ENCODE measurements at places on chromosomes 3 and 15.

- no peak for DNase-seq
Measured at GRCh38 chr15:43168192-43169107, 16.8 kb upstream of the CCNDBP1 start.

DNA sequence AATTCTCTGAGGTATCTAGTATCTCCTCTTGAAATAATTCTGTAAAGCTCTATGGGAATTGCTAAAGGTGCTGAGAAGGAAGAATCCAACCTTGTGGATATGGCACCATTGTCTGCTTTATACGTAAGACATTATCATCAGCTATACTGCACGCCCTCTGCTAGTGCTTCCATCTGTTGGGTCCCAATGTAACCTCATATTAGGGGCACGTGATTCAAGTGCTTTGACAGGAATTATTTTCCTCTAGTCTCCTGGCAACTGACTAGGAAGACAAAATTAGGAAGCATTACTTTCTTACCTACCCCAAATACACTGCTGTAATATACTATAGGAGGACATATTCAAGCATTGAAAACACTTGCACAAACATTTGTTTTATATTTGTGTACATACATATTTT is 24.0 kb downstream of the COPS2 start:
- DNase-seq, result no peak

DNA sequence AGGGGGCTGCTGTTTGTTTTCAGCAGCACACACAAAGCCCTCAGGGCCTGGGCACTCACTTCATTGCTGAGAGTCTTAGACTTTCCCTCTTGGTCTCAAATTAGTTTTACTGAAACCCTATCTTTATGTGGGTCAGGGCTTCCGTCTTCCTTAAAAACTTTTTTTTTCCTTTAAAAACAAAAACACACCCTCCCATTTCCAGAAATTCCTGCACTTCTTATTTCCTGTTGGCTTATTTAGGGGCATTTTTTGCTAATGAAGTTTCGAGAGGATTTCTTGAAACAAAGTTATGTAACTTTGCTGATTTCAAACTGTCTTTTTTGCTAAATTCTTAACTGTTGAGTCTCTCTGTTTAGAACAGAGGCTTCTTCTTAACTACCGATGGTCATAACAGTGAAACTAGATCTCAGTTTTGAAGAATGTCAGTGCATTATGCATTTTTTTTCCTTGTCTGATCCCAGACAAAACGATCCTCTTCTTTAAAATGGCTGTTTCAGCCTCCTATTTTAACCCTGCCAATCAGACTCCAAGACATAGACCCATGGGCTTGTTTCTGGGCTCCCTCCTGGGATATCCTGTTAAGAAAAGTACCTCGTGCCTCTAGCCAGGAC is 23.3 kb downstream of the ANAPC13 start:
- no peak for DNase-seq

GRCh38 chr3:48012659-48013058 is 3.6 kb downstream of the MAP4 start:
- DNase-seq, result no peak

DNA sequence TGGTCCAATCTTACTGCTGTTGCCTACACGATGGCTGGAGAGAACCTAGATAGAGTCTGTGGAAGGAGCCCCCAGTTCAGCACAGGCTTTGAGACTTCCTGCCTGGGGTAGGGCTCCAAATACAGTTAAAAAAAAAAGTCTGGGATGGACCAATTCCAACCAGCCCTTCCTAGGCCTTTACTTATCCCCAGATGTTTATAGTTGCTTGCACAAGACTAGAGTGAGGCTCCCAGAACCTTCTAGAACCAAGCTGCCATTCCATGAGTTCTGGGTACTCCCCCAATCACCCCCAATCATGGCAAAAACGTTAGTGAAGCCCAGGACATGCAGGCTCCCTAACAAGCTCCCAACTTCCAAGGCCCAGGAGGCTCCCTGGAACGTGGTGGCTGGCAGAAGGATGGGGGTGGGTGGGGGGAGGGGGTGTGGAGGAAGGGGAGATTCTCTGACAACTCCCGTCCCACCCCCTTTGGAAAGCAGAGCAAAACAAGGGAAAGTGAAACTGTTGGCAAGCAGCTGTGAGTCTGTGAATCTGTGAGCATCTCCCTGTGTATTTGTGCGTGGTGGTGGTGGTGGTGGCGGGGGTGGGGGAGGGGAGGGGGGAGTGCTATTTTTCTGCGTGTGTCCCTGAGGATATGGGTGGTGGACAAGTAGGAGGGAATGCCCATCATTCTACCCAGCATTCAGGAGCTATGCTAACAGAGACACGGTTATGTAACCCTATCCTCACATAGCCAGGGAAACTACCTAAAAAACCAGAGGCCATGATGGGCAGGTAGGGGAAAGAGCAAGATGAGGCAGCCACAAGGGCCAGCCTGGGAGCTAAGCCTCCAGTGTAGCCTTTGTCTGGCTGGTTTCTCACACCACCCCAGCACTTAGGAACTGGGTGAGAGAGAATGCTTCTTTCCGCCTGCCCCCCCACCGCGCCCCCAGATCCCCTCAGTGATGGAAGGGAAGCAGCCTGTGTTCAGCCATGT is 2.0 kb downstream of the MST1R start:
- no peak for DNase-seq

DNA sequence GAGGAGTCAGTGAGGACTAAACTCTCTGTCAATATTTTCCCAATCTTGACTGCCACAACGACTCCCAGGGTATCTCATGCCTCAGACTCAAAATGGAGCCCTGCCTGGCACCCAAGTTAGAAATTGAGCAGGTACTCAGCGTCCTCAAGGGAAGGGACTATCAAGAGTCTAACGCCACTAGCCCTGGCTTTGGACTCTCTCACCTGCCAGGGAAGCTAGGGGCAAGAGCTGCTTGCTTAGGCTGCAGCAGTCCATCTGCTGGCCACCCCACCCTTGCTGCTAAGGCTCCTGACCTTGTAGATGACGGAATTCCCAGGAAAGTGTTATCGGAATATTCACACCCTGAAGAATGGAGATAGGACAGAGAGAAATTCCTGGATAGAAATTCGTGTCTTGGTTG is 33.0 kb downstream of the ZIC4 start:
- no peak for DNase-seq

- DNase-seq, result no peak
Measured at GRCh38 chr3:102536456-102536855, 101.6 kb downstream of the ZPLD1 start.

GRCh38 chr3:119294696-119295671 is 801 bp downstream of the ARHGAP31 start:
- DNase-seq, result peak; percentile 14

DNA sequence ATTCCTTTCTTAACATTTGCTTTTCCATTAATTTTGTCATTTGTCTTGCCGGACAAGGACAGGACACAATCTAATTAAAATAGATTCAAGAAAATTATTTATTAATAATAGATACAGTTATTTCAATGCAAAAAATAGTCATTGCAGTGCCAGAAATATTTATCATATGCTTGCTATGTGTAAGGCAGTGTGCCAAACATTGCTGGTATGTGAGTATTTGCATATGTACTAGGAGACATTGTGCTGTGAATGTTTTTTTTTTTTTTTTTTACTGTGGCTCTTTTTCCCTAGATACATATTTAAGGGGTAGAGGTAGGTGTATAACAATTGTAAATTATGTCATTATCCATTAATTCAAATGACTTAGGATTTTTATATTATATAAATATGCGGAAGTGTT is 23.3 kb downstream of the SPRED1 start:
- no peak for DNase-seq

- no peak for DNase-seq
Measured at GRCh38 chr3:139180489-139180888, 135.8 kb upstream of the PRR23C start.

- DNase-seq, result no peak
Measured at GRCh38 chr15:74461847-74462511, 1.0 kb upstream of the UBL7 start.

GRCh38 chr15:79990997-79991334 is 20.0 kb upstream of the BCL2A1 start:
- no peak for DNase-seq

DNA sequence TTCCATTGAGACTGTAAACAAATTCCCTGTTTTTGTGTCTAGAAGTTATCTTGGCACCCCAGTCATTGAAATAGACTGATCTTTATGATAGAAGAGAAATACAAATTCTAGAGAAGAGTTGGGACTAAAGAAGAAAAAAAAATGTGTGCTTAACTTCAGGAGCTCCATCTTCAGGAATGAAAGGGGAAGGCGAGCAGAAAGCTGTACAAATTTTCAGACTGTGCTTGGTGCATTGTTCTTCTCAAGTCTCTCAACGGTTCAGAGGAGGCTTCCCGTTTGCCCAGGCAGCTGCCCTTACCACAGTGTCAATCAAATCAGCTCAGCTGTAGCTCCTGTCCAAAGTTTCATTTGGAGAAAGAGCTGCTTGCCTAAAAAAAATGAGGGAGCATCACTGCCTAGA is 41.7 kb downstream of the OXSM start:
- no peak for DNase-seq

- peak; percentile 92 for DNase-seq
Measured at GRCh38 chr3:39809181-39809994, at the start of gene MYRIP. Gene MYRIP (plus strand): TSS chr3:39809609. CDS start chr3:39900817, 91,208 bp downstream.

DNA sequence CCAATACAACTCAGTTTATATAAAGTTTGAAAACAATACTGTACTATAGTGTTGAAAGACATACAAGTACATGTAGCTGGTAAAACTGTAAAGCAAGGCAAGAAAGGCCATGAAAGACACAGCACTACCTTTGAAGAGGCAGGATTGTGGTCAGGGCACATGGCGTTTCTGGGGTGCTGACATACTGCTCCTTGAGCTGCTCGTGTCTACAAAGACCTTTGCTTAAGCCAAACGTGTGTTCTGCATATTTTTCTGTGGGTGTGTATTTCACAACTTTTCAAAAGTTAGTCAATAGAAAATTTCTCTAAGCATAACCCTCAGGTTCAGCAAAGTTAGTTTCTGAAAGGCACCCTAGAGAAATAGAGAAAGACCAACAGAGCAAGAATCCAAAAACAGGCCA is 14.1 kb upstream of the TOPAZ1 start:
- no peak for DNase-seq

- DNase-seq, result peak; percentile 39
Measured at GRCh38 chr3:57998366-57999283, 9.6 kb upstream of the FLNB start.

DNA sequence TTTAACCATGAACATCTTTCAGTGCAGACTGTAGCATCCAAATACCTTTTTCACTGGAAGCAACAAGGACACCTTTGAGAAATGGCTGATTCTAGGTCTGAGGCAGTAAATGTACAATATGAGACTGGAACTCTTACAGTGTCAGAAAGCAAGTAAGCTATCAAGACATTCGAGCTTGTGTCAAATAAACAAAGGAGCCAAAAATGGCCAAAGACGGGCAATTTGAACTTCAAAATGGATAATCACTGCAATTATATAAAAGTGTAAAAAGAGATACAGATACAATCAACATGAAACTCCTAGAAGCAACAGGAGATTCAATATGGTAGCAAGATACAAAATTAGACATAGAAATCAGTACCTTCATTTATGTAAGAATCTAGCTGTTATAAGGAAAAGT is 138.5 kb upstream of the CCDC54 start:
- no peak for DNase-seq

Data from Calu3 (cell line).